Omental fat pad (tissue), 4 donors: ENCODE measurements at places on chromosomes 7 and 10. TPM values are rescaled to one million over a fixed set of nuclear protein-coding genes. Genes with fewer than 3 reads are reported as not detected.
A peak's percentile ranks its signal among the peaks of the same experiment; 100 is the strongest.

TMEM196 gene
- 0.12 TPM for total RNA-seq

ABCB4 gene
- 0.74 TPM for total RNA-seq

DNA sequence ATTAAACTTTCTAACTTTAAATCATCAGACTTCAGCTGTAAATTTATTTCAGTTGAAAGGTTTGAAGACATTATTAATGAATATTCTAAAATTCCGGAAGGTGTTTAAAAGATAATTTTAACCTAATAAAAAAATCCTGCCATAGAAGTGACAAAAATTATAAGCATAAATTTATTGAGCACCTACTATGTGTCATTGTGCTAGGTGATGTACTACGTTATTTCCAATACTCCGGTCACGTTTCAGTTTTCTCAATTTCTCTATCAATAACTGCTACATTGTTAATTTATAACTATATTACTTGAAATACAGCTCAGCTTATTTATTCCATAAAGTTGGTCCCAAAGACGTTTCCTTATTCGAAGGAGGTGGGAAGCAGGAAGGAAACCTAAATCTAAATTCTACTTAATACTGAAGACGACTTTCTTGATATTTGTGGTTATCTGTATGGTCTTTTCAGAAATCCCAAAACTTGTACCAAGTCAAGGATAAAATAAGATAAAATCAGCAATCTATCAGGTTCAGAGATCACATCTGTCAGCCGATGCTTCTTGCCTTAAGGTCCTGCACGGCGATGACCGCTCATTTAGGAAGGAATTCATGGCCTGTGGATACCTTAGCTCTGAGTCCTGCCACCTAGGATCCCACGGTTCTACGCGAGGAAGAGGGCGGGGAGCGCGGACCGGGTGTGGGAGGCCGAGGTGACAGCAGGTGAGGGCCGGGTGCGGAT is 1.2 kb upstream of the ZEB1 start:
- peak; percentile 29 for DNase-seq

GRCh38 chr10:22443175-22443901 is 98.0 kb downstream of the SPAG6 start:
- DNase-seq = no peak

- no peak for DNase-seq
These were observed 441.4 kb downstream of the CNTNAP2 start for GRCh38 chr7:146557971-146558469.

DNA sequence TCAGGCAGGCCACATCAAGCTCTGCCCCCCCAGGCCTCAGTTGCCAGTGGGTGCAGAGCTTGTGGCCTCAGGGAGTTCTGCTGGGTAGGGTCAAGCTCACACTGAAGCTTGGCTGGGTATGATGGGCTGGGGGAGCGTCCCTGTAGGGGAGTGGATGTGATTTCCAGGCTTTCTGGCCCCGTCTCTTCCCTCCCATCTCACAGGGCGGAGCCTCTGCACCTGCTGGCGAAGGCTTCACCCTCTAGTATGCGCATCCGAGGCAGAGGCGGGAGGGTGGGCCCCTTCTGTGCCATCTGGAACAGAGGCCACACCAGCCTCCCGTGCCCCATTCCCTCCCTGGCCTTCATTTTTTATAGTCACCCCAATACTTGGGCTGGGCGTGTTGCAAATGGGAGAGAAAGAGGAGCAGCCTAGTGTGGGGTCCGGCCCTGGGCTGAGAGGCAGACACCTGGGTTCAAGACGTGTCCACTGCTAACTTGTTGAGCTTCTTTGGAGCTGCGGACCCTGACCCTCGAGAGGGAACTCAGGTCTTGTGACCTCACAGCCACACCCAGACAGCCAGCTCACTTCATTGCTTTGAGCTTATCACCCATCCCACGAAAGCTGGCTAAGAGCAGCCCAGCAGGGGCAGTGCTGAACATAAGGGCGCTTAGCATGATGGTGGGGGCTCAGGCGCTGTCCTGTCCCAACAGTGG is 2.3 kb downstream of the AQP1 start:
- DNase-seq = no peak

DNA sequence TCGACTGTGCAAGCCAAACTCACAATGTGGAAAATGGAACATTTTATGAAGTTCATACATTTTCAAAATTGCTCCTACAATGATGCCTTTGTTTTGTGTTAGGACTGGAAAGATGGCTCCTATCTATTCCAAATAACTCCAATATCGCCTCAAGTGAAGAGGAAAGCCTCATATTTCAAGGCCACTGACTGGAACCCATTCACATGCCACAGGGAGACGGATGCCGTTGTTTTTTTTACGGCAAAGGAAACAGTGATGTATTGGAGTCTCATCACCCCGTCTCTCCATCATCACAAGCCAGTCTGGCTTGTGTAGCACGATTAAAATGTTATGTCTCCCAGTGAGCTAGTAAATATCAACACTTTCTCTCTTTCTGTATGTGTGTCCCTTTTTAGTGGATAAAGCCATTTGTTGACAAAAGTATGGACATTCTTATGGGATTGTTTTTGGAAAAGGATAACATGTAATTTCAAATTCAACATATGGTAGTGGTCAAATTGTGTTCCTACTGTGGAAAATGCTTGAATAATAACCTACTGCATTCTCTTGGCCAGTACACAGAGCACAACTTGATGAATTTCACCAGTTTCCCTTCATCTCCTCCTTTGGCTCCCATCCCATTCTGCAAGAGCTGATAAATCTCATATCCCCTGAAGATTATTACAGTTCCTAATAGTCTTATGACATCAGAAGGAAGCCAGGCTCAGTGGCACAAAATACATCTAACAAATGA is 109.5 kb upstream of the PITRM1 start:
- no peak for DNase-seq
